ENCODE measurements at places on chromosomes 3 and 15.

DNA sequence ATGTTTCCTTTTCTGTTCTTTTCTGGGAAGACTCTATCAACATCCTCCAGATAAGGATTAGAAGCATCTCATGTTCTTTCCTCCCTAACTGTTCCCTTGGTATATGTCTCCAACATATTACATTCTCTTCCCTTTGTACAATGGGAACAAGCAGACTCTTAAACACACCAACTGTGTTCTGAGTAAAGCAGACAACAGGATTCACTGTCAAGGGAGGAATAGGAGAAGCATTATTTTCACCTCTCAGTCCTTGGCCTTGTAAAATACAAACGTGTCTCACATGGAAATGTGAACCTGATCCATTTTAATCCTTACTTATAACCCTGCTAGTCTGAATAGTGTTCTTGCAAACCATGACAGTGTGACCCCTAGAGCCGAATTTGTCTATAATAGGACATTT is 19.6 kb downstream of the GYG1 start:
- no peak for DNase-seq

- no peak for DNase-seq
Measured at GRCh38 chr3:111923095-111923771, 55.6 kb upstream of the ABHD10 start.

DNA sequence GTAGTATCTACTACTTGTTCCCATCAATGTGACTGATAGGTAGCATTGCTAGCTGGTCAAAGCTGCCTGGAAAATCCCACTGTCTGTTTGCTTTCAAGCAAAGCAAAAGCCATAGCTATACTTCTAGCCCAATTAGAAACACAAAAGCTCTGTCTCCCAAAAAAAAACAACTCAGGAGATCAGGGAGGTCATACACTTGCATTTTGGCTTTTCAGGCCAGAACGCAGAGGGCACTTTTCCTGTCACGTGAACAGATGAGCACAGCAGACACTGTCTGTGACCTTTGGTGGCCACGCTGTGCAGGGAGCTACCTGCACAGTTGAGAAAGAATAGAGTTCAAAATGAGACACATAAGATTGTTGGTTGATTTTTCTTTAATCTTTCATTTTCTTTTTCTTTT is 441.7 kb upstream of the PDZRN3 start:
- DNase-seq, result no peak

GRCh38 chr3:181610973-181611265 is 100.8 kb upstream of the SOX2 start:
- no peak for DNase-seq

- no peak for DNase-seq
Measured at GRCh38 chr3:196812853-196813252, 54.9 kb upstream of the SENP5 start.

DNA sequence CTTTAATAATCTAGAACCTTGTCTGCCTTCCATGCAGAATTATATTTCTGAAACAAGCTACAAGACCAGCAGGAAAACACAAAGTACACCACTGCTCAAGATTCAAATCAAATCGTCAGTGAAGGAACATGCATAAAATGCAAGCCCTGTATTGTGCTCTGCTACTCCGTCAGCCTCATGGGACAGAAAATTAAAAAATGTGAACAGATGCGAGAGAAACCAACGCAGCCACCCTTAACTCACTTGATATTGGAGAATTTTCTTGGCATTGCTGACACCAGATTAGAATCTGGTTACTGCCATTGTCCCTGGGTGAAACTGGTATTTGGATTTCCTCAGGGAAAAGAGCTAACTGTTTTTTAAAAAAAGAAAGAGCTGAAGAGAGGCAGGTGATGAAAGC is 23.6 kb downstream of the ANXA2 start:
- DNase-seq, result no peak

- DNase-seq, result no peak
Measured at GRCh38 chr3:72641072-72641471, 207.2 kb downstream of the SHQ1 start.

- DNase-seq, result no peak
Measured at GRCh38 chr15:100597862-100598261, 4.1 kb downstream of the LINS1 start.

DNA sequence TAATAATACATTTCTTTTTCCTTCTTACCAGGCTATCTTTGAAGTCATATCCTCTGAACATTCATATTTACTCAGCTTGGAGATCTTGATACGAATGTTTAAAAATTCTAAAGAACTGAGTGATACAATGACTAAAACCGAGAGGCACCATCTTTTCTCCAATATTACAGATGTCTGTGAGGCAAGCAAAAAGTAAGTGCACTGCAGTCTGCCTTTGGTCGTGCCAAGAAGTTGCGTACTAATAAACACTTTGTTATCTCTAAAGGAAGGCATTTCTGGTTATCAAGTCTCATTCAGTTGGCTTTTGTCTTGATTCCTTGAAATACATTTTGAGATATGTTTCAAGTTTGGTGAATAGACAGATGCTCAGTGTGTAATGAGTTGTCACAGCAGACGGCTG is 31.6 kb downstream of the ARHGEF26 start:
- DNase-seq, result no peak

DNA sequence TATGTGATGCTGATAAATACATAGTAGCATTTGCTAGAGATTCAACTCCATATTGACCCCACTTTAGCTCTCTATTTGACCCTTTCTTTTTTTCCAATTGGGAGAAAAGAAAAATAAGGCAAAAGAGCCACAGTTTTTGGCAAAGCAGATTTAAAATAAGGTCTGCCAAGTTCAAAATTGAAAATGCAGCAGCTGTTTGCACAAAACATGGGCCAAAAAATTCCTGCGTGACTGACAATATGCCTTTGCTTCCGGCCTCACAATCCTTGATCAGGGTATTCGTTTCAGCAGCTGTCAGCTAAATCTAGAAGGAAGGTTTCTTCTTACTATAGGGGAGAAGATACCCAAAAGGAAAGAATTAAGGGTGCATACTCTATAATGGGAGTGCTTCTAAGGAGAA is 563.5 kb upstream of the CCDC54 start:
- no peak for DNase-seq

GRCh38 chr3:9224490-9224889 is 25.0 kb downstream of the SRGAP3 start:
- no peak for DNase-seq

DNA sequence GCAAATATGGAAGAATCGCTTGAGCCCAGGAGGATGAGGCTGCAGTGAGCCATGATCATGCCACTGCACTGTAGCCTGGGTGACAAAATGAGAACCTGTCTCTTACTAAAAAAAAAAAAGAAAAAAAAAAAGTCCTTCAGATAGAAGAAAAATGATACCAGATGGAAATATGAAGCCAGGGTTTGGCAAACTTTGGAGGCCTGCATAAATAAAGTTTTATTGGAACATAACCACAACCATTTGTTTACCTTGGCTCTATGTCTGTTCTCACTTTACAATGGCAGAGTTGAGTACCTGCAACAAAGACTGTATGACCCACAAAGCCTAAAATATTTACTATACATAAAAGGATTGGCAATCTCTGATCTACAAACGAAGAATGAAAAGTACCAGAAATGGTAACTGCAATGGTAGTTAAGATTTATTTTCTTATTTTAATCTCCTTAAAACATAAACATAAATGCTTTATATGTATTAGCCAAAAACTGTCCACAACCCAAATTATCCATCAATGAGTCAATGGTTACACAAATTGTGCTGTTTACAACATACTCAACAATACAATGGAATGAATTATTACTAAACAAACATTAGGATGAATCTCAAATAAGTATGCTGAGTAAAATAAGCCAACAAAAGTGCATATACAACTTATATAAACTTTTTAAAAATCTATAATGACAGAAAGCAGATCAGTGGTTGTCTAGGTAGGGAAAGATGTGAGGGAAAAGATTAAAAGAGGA is 41.8 kb downstream of the GOLGB1 start:
- DNase-seq, result no peak

All from DMS79 (cell line).